Cerebellar nuclear complex (tissue), 1 donor: ENCODE measurements at places on chromosomes 5 and 9.

DNA sequence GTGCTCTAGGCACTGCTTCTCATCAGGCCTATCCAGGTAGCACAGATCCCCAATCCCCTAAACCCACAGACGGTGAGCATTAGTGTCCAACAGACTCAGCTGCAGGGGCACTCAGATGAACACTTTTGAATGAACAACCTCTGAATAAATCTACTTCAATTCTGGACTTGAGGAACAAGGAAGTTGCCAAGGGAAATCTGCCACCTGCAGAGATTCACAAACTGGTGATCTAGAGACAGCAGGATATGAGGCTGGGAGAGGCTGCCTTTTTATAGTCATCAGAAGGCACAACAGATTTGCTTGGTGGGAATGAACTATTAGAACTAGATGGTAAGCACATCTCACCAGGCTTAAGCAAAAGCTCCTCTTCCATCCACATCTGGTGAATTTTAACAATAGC is 7.0 kb upstream of the HK3 start:
- DNase-seq = peak; percentile 56

DNA sequence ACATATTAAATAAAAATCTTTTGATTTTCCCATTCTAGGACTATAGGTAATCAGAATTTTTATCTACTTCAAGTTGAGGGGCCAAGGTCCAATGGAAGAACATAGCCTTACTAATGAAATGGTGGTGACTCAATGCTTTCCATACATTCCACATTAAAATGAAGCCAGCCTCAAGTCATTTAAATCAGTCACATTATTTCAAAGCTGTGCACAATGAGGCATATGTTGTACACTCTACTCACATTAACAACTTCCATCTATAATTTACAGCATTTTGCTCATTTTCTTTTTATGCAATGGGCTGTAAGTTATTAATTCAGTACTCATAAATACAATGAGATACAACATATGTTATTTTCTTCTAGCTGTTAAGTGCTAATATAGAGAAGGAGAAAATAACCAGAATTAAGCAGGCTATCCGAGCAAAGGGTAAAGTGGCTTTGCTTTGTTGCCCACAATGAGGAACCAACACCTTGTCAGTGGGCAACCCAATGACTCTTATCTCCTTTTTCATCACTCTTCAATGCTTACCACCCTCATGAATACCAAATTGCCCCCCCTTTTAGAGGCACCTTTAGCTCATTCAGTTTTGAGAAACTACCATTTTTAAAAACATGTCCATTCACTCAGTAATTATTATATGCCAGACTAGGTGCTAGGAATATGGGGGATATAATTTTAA is 52.4 kb downstream of the TTLL11 start:
- DNase-seq = no peak

- no peak for DNase-seq
Observed at GRCh38 chr9:119250730-119251129, 118.5 kb downstream of the BRINP1 start.

GRCh38 chr9:123424131-123424530 is 68.1 kb downstream of the CRB2 start:
- DNase-seq = no peak

DNA sequence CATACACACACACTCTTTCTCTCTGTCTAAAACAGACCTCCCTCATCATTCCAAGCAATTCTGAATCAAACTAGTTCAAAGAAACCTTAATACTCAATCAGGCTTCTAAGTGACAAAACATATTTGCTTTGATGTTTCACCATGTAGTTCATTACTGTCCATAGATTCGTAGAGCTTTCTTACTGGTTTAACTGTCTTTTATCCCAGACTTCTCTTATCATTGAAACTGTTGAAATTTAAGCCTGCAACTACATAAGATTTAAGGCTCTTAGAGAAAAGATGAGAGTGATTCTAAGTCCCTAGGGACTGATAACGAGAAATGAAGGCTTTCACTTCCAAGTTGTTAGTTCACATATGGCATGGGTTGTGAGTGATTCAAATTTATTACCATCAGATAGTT is 11.0 kb upstream of the PLAC8L1 start:
- no peak for DNase-seq

GRCh38 chr5:601771-602465 is 10.2 kb upstream of the CEP72 start:
- DNase-seq = no peak

DNA sequence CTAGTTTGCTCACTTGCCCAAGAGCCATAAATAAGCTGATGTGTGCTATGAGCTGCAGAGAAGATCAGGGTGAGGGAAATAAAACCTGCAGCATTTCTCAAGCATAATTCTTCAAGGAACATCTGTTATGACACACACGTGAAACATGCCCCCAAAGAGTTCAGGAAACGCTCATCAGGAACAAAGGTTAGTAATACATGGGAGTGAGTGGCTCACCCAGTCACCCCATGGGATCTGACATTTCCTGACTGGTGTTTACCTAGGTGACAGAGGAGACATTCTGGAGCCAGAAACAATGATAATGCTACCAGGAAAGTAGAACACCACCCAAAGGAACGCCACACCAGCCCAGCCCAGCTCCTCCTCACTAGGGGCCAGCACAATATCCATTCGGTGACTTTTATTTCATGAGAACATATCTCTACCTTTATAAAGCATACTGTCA is 66.0 kb downstream of the FRMD3 start:
- DNase-seq = no peak

DNA sequence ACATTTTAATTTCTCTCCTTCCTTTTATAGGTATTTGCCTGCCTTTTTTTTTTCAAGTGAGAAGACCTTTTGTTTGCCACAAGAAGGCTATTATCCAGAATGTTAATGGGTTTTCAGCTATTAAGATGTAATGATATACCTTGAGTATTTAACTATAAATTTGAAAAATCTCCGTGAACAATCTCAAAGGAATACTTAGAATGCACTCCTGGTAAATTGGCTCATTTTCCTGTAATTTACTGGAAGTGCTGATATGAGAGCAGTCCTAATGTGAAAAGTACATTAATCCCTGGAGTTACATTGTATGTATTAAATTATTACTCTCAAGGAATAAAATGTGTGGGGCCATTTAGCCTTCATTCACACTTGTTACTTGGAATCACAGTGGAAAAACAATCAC is 32.4 kb downstream of the AOPEP start:
- DNase-seq = no peak

DNA sequence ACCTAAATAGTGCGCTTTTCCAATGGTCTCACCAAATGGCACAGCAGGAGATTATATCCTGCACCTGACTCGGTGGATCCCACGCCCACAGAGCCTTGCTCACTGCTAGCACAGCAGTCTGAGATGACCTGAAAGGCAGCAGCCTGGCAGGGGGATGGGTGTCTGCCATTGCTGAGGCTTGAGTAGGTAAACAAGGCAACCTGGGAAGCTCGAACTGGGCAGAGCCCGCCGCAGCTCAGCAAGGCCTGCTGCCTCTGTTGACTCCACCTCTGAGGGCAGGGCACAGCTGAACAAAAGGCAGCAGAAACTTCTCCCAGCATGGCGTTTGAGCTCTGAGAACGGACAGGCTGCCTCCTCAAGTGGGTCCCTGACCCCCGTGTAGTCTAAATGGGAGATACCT is 18.1 kb upstream of the ABLIM3 start:
- DNase-seq = no peak

DNA sequence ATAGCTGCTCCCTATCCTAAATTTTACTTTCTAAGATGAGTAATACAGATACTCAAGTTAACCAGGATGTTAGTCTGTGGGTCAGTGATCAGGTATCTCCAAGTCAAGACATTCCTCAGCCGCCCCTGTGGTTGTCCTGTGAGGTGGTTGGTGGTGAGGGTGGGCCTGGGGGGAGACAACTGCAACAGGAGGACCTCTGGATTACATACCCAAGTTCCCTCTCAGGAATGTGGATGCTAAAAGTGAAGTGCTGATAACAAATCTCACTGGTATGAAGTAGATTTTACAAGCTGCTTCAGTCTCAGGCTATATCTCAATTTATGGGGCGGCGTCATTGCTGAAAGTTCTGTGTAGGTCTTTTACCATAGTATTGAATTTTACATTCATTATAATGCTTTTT is 38.3 kb downstream of the SLC1A3 start:
- DNase-seq = no peak

- DNase-seq = no peak
Observed at GRCh38 chr5:2188661-2189060, 305.9 kb upstream of the IRX4 start.

DNA sequence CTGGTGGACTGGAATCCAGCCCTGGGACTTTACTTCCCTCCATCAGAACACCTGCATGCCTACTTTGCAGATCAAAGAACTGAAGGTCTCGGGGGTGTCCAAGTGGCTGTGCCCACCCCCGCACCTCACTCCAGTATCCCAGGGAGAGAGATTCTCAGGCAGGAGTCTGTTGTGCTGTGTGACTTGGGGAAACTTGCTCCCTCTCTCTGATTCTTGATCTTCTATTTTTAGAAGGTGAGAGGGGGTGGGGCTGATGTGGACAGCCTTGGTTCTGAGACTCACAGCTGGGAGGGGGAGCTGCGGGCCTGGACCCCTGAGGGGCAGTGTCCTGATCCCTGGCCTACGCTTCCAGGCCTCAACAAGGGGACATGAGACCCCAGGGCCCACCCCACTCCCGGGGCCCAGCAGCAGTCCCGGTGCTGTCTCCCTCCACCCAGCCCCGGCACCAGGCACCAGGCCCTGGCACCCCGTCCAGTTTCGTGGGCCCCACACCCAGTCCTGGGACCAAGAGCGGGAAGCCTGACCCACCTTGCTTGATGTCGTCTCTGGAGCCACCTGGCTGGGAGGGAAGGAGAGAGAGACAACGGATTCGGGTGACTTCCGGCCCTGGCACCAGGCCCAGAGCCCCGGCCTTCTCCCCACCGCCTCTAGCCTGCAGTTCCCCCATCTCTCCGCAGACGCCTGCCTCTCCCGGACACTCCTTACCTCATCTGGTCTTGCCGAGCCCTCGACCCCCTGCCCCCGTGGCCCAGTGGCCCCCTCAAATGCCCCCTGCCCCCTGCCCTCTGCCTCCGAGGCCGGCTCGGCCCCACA is 74.0 kb upstream of the SPTLC1 start:
- DNase-seq = no peak

GRCh38 chr5:38069360-38069759 is 189.0 kb upstream of the EGFLAM start:
- DNase-seq = peak; percentile 23

- DNase-seq = no peak
Observed at GRCh38 chr5:78727786-78728761, 79.5 kb upstream of the LHFPL2 start.

DNA sequence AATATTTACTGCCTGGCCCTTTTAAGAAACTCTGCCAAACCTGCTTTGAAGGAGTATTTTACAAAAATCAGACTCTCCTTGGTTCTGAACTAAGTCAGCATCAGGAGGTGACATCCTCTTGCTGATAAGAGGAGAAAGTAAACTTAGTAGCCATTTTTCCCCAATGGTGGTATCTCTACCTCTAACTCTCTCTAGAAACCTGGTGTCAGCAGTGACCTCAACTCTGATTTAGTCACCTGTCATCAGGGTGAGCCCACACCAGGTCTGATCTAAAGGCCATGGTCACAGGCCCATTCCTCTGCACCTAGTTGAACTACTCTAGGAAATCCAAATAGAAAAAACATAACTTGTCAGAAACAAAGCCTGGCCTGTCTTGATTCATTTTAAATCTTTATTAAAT is 4.2 kb downstream of the CARNMT1 start:
- DNase-seq = no peak

GRCh38 chr5:147448766-147449165 is 61.1 kb downstream of the DPYSL3 start:
- DNase-seq = no peak

DNA sequence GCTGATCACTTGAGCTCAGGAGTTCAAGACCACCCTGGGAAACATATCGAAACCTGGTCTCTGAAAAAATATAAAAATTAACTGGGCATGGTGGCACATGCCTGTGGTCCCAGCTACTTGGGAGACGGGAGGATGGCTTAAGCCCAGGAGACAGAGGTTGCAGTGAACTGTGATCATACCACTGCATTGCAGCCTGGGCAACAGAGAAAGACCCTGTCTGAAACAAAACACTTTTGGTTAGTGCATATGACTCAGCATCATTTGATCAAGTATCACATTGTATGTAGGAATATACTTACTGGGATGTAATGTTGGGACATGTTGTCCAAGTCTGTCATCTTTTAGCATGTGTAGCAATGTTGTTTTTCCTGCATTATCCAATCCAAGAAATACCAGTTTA is 12.0 kb downstream of the SAR1B start:
- DNase-seq = no peak

GRCh38 chr5:134406390-134406789 is 5.3 kb downstream of the CDKN2AIPNL start:
- DNase-seq = no peak

- DNase-seq = no peak
Observed at GRCh38 chr5:77563475-77563874, 71.4 kb upstream of the WDR41 start.

DNA sequence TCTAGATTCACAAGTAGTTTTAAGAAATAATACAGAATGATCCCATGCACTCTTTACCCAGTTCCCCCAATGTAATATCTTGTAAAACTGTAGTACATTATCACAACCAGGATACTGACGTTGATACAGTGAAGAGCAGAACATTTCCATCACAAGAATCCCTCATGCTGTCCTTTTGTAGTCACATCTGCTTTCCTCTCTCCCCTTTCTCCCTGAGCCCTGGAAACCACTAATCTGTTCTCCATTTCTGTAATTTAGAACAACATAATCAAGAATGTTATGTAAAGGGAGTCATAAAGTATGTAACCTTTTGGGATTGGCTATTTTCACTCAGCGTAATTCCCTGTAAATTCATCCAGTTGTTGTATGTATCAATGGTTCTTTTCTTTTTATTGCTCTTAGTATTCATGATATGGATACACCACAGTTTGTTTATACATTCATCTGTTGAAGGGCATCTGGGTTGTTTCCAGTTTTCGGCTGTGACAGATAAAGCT is 61.1 kb downstream of the ERCC6L2 start:
- DNase-seq = no peak

- no peak for DNase-seq
Observed at GRCh38 chr9:95610006-95610785, 93.4 kb upstream of the PTCH1 start.

- DNase-seq = no peak
Observed at GRCh38 chr5:111394586-111394985, 117.7 kb downstream of the STARD4 start.

DNA sequence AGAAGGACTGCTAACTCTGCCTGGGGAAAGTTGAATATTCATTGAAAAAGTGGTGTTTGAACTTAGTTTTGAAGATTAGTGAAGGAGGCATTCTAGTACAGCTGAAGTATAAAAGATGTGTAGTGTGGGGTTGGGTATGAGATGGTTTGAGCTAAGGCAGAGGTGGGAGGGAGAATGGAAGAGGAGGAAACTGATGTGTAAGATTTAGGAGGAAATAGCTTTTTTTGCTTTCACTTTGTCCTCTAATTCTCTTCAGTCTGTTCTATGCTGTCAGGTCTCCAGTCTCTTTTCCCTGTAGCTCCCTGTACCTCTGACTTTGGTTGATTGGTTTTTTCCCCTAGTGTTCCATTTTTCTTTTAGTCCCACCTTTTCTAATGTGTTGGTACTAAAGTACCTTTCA is 9.0 kb downstream of the CREBRF start:
- DNase-seq = no peak

GRCh38 chr5:136035837-136036236 is 7.0 kb downstream of the TGFBI start:
- no peak for DNase-seq
